Islet precursor cell (in vitro differentiated cells): ENCODE measurements at places on chromosomes 12 and 14.

GRCh38 chr14:99247101-99247729, 24.8 kb downstream of the BCL11B start:
- no peak for DNase-seq

GRCh38 chr12:44689587-44689986, 186.5 kb downstream of the NELL2 start:
- DNase-seq: no peak

DNA sequence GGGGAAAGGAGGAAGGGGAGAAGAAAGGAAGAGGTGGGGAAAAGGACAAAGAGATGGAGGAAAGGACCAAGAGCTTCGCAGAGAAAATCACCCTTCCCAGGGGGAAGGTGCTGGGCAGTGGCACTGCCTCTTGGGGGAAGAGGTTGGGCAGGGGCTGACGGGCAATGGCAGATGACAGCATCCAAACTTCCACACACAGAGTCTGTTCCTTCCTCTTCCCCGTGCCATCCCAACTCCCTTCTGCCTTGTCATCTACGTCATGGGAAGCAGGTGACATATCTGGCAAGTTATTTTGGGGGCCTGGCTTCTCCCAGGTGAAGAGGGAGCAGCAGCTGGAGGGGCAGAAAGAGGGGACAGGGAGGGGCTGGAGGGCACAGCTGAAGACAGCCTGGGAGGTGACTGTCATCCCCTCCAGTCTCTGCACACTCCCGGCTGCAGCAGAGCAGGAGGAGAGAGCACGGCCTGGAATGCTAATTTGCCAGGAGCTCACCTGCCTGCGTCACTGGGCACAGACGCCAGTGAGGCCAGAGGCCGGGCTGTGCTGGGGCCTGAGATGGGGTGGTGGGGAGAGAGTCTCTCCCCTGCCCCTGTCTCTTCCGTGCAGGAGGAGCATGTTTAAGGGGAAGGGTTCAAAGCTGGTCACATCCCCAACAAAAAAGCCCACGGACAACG, 43.9 kb upstream of the IQSEC3 start:
- DNase-seq: no peak

DNA sequence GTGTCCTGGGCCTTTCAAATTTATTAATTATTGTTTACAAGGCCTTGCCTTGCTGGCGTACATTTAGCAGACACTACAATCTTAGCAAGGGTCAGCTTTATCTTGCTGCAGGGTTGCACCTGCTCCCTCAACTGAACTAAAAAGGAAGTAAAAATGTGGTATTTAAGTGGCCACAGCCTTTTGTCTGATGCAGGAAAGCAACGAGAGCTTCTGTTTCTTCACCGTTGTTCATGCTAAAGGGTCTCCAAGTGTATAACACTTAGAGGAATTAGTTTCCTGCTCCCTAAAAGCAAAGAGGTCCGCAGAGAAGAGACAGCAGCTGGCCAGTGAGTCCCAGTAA, 62.8 kb upstream of the EGLN3 start:
- no peak for DNase-seq

- DNase-seq: no peak
Observed at GRCh38 chr14:65095633-65096205, 6.6 kb downstream of the MAX start.

DNA sequence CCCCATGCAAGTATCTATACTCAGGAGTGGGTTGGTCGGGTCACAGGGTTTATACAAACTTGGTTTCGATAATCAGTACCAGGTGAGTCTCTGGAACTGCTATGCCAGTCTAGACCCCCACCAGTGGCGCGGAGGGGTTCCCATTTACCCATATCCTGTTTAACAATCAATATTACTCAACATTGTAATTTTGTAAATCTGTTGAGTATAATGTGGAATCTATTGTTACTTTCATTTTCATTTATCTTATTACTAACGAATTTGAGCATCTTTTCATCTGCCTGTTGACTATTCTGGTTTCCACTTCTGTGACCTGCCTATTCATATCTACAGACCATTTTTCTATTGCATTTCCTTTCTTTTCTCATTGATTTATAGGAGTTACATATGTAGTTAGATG, 275.2 kb upstream of the CRY1 start:
- no peak for DNase-seq

- DNase-seq: no peak
Observed at GRCh38 chr14:92675976-92676375, 72.5 kb downstream of the LGMN start.

DNA sequence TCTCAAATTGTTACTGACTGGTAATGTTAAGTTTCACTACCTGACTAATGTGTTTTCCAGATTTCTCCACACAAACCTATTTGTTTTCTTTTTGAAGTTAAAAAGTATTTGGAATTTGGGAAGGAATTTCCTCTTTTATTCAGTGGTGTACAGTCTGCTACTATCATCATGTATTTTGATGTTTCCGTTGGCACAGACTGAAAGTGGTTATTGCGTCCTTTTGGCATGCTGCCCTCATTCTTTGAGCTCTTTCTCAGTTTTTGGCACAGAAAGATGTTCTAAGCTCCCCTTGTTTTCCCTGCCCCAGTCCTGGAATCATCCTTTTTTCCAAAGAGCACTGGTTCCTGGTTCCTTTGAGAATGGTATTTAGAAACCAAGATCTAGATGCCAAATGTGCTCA, 31.4 kb upstream of the RTRAF start:
- no peak for DNase-seq

GRCh38 chr14:82951171-82951570, 1417.5 kb upstream of the SEL1L start:
- no peak for DNase-seq

GRCh38 chr14:62081012-62081612, 318.9 kb downstream of the SNAPC1 start:
- no peak for DNase-seq

GRCh38 chr12:32496946-32497345, 97.6 kb downstream of the FGD4 start:
- no peak for DNase-seq

- DNase-seq: no peak
Observed at GRCh38 chr12:5485454-5485853, 53.5 kb downstream of the NTF3 start.

DNA sequence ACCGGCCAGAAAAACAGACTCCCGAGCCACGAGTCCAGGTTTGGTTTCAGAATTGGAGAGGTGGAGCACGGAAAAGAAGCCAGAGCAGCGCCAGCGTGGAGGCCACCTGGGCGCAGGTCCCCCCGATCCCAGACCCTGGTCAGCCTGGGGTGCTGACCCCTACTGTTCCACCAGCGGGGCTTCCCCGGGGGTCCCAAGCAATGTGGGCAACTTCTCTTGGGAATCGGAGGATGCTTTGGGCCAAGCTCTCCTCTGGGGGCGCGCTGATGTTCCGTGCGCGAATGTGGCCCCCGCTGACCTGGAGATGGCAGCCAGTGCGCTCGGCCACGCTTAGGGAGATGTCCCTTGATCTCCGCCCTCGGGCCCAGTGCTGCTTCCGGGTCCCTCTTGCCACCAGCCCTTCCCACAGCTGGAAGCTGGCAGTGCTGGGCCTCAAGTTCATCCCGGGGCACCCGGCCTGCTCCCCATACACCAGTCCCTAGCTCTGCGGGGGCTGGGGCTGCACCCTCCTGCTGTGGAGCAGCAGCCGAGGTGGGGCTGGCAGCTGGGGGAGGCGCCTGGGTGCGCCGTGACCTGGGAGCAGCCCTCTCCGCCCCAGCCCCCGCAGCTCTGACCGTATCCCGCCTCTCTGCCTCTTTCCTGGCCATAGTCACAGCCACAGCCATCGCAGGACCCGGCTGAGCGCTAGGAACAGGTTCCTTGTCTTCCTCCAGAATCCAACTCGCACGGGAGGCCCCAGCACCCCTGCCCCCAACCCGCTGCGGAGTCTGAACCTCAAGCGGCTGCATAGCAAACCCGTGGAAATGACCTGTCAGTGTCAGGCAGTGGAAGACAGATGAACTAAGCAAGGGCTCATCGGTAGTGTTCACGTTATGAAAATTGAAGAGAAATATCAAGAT, 91.2 kb downstream of the RCOR1 start:
- no peak for DNase-seq

DNA sequence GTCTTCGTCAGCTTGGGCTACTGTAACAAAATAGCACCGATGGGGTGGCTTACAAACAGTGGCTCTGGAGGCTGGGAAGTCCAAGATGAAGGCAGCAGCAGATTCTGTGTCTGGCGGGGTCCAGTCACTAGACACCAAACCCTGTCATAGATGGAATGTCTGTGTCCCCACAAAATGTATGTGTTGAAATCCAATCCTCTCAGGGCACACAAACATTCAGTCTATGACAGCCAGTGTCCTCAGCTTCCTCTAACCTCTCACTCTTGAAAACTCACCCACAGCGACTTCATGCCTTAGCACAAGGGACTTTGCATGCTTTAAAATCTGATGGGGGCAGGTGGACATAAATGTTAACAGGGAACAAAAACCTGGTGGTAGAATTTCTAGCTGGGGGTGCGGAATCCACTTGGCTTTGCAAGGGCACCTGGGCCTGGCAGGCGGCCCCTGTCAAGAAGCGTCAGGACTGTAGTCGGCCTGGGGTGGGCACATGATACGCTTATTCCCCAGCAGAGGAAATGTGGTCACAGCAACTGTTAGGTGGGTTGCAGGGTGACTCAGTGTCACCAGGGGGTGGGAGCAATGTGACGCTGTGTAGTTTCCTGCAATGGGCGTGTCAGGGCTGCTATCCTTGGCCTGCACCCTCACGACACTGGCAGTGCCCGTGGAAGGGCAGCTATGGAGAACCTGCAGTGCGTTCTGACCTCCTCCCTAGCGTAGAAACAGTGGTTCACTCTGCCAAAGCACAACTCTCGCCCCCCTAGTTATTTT, 17.7 kb downstream of the RIN3 start:
- no peak for DNase-seq

- DNase-seq: no peak
Observed at GRCh38 chr14:45359746-45360145, 106.7 kb upstream of the MIS18BP1 start.

- DNase-seq: peak; percentile 86
Observed at GRCh38 chr12:48936379-48936979, 11.2 kb upstream of the FKBP11 start.

- DNase-seq: peak; percentile 95
Observed at GRCh38 chr12:114834621-114835020, 150.6 kb upstream of the TBX3 start.

DNA sequence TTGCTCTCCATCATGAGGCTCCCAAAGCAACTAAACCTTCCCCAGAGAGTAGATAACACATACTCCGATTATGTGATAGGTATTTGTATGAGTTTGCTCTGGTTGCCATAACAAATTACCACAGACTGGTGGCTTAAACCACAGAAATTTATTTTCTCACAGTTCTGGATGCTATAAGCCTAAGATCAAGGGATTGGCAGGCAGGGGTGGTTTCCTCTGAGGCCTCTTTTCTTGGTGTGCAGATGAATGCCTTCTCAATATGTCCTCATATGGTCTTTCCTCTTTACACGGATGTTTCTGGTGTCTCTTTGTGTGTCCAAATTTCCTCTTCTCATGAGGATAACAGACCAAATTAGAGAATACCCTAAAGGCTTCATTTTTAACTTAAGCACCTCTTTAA, 285.8 kb upstream of the GRIP1 start:
- DNase-seq: no peak

GRCh38 chr12:57434517-57435223, at the start of gene INHBC:
TSS of gene INHBC (plus strand) at chr12:57434784. CDS start at chr12:57434887, 103 bp downstream.
- DNase-seq: no peak

DNA sequence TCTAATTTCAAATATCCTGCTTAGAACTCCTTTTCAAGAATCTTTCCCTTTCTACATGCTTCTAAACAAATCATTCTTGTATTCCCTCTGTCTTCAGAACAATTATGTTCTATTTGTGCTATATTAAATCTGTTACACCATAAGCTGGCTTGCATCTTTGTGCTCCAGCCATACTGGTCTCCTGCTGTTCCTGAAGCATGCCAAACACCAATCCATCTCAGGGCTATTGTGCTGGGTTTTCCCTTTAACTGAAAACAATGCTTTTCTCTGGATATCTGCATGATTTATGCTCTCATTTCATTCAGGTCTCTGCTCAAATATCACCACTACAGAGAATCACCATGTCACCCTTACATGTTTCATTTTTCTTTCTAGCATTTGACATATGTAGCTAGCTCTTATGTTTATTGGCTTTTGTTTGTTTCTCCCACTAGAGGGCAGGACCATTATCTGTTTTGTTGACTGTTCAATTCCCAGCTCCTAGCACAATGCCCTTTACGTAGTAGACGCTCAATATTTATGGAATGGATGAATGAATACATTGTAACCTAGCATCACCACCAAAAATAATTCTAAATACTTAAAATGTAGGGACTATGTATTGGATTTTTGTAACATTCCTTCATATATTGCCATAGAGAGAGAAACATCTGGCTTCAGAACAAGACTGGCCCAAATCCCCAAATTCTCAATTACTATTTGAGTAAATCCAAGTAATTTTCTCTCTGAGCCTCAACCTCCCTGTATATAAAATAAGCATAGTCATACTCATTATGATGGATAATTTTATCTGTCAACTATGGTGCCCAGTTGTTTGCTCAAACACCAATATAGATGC, 302.0 kb upstream of the SYT1 start:
- no peak for DNase-seq

DNA sequence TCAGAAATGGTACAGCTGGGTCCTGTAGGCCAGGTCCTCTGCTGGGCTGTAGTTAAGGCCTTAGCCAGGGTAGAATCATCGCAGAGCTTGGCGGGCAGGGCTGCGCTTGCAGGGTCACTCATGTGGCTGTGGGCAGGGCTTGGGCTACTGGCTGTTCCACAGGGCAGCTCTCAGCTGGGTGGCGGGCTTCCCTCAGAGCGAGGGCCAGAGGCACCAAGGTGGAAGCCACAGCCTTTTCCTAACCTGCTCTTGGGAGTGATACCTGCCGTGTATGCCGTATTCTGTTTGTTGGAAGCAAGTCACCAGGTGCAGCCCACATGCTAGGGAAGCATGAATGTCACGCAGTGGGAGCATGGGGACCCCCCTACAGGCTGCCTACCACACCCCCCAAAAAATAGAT, 69.8 kb upstream of the RIN3 start:
- no peak for DNase-seq

GRCh38 chr14:64684091-64684490, 20.1 kb upstream of the PLEKHG3 start:
- no peak for DNase-seq

GRCh38 chr14:100824091-100824551, 1.8 kb upstream of the MEG3 start:
- DNase-seq: no peak

GRCh38 chr14:35046751-35047536, 872 bp downstream of the FAM177A1 start:
- no peak for DNase-seq

GRCh38 chr12:107807471-107808150, 33.1 kb downstream of the ASCL4 start:
- DNase-seq: no peak
